Cerebellar nuclear complex (tissue), 1 donor: ENCODE measurements at places on chromosomes 6 and 20.

DNA sequence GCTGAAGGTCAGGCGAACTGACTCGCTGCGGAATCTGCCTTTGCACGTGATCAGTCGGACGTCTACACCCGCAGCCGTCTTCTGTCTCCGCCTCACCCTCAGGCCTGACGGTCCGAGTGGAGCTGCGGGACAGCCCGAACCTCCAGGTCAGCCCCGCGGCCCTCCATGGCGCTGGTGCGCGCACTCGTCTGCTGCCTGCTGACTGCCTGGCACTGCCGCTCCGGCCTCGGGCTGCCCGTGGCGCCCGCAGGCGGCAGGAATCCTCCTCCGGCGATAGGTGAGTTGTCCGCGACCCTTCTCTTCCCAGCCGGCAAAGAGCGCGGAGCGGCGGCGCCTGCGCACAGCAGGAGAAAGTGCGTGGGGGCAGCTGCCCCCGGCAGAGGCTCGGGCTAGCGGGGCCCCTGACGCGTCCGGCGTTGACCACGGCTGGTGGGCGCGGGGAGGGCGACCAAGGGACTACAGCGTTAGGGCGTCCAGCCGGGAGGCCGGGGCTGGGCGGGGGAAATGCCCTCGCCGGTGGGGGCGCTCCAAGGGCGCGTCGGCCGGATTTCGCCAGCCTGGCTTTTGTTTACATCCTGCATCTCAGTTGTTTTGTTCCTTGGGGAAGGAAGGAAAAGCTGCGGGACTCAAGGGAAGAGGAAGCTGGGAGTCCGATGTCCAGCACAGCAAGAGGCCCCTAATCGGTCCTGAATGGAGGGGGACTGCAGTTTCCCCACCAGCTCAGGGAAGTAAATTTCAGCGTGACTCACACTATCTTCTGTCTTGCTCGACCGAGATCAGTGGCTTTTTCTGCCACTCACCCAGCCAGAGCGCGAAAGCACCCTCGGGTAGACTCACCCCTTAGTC, at the start of gene SMPDL3A:
SMPDL3A (plus strand) TSS at position 77 of the 846 bp plus-strand sequence; CDS start at position 166, 89 bp downstream.
- DNase-seq, result peak; percentile 38

DNA sequence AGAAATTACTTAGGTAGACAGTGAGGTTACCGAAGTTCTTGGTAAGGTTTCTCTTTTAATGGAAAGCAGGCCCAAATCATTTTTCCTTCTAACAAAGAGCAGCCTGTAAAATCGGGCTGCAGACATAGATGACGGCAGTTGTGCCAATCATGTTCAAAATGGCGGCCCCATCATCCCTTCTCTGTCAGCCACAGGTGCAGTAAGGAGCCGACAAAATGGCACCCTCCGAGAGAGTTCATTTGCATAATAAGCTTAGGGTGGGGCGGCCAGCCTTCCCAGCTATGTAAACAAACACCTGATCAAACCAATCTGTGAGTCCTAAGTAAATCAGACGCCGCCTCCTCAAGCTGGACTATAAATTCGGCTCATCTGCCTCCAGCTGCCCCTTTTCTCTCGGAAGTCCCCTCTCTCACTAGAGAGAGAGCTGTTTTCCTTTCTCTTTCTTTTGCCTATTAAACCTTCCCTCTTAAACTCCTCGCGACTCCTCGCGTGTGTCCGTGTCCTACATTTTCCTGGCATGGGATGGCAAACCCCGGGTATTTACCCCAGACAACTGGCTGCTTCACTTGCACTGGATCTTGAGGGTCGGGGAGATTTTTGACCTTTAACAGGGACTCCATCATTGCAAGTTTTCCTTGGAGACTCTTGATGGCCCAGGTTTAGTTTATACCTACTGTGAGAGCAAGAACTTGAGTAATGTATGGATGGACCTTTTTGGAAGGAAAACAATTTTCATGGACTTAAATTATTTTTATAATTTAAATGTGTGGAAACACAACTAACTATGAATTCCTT, 8.9 kb upstream of the DDR1 start:
- no peak for DNase-seq

- DNase-seq, result no peak
These were observed 22.9 kb upstream of the RIPK1 start for GRCh38 chr6:3045369-3045768.

GRCh38 chr6:91480402-91480801, 893.5 kb upstream of the MAP3K7 start:
- no peak for DNase-seq

- no peak for DNase-seq
These were observed 341.6 kb downstream of the QKI start for GRCh38 chr6:163756079-163756478.

- DNase-seq, result no peak
These were observed 766 bp downstream of the SLC16A10 start for GRCh38 chr6:111087871-111088667.

GRCh38 chr6:71460933-71461332, 172.3 kb downstream of the OGFRL1 start:
- no peak for DNase-seq

DNA sequence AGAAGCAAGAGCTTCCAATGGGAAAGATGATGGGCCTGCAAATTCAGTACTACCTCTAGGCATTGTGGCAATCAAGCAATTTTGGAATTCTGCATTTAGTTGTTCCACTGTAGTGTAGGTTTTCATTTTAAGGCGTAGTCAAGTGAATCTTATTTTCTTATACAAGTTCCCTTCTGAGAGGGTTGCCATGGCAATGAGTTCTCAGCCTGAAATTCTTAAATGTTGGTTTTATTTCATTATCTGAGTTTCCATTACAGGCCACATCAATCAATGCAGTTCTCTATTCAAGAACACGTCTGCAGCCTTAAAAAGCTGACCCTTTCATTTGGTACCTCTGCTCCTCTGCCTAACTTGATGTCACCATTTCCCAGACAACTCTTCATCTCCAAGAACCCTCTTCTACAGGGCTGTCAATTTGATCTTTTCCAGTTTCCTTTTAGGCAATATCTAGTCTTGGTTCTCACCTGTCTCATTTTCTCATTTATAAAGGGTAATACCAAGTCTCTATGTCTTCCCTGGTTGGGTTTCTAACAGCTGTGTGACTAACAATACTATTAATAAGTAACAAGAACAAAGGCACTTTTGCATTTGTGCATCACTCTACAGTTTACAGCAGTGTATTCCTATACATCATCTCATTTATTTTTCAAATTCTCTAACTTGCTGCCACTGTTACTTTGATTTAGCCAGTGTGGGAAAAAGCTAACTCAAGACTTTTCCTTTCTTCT, 898.2 kb upstream of the FLRT3 start:
- DNase-seq, result no peak

- DNase-seq, result no peak
These were observed 65.0 kb upstream of the VSTM2L start for GRCh38 chr20:37837924-37838323.

- no peak for DNase-seq
These were observed 707.0 kb downstream of the EPM2A start for GRCh38 chr6:145028144-145028818.

GRCh38 chr6:104159045-104159618, 700.6 kb downstream of the HACE1 start:
- no peak for DNase-seq

GRCh38 chr6:169959136-169960002, 207.9 kb downstream of the ERMARD start:
- no peak for DNase-seq

DNA sequence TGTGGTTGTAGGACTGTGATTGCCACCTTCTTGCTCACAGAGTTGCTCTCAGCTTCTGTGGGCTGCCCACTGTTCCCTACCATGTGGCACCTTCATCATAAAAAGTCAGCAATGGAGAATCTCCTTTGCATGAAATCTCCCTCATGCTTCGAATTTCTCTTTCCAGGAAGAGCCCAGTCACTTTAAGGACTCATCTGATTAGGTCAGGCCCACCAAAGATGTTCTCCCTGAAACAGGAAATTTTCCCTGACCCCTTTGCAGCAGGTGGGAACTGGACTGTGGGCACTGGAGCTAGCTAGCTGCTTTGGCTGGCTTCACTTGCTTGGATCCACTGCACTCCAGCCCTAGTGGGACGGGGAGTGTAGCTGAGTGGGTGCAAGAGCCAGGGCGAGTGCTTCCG, 47.7 kb upstream of the FAM184A start:
- DNase-seq, result no peak
